ENCODE measurements at places on chromosomes 11 and 22.

- DNase-seq: no peak
Observed at GRCh38 chr11:12075822-12076821, 34.3 kb upstream of the MICAL2 start.

- DNase-seq: no peak
Observed at GRCh38 chr22:22995166-22995565, 75.2 kb upstream of the GNAZ start.

- DNase-seq: no peak
Observed at GRCh38 chr11:114452399-114452798, 13.1 kb downstream of the REXO2 start.

GRCh38 chr22:42473484-42474193, 41.4 kb upstream of the NFAM1 start:
- DNase-seq: peak; percentile 35

GRCh38 chr22:39362932-39363331, 13.1 kb downstream of the SYNGR1 start:
- no peak for DNase-seq

- no peak for DNase-seq
Observed at GRCh38 chr11:43561832-43562231, 118.7 kb upstream of the HSD17B12 start.

DNA sequence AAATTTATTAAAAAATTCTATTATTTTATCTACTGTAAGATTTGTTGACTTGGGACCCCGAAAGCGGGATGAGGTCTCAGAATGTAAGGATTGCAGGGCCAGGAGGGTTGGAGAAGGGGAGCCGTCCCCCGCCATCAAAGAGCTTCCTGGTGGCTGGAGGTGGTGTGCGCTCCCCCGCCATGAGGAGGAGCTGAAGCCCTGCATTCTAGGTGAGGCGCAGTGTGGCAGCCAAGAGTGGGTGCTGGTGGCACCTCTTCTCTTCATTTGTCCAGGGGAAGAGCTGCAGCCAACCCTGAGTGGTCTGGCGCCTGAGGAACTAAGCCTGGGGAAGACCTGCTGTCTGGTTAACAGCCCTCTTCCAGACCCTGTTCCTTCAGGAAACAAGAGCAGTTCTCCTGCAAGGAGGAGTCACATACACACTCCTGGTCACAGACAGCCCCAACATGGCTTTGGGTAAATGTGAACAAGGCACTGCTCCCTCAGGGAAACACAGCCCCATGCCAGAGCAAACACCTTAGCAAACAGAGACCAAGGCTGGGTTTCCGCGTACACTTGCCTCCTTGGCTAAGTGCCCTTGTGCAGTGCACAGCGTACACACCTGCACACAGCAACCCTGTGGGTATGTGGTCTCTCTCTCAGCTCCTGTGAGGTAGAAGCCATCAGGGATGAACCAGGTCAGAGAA, 17.3 kb downstream of the RTN4RL2 start:
- DNase-seq: no peak

GRCh38 chr11:5807580-5807979, 1.1 kb upstream of the OR52N2 start:
- no peak for DNase-seq

DNA sequence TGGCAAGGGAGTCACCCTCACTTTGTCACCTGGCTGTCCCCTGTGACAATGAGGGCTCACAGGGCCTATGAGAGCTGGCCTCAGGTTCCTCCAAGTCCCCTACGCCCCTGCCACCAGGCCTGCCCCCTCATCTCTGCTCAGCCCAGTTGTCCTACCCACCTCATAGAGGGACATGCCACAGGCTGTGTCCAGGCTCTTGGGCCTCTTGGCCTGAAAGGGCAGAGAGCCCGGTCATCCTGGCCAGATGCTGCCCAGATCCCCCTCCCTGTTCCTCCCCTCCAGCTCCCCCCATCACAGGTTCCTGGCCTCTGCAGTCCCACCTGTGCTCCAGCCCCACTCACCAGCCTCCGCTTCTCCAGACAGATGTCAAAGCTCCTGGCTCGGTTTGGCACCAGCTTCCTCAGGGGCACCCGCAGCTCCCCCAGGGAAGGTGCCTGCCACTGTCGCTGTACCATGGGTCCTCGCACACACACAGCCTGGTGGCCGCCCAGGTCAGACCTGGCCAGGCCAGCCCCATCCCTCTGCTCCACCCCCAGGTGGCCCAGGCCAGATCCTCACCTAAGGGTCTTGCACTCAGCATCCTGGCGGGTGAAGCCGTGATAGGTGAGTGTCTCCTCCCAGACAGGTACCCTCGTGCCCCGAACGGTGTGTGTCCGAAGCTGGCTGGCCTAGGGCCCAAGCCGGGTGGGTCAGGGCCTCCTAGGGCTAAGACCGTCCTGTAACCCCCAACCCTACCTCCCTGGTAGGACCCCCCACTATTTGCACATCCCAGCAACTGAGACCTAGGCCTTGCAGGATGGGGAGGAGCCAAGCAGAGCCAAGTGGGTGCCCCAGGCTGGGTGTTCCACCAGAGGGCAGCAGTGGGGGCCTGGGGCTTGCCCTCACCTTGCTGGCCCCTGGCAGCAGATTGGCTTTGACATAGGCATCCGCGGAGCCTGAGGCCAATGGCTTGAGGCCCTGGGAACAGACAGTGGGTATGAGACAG, 8.3 kb downstream of the NDUFV1 start:
- peak; percentile 26 for DNase-seq

DNA sequence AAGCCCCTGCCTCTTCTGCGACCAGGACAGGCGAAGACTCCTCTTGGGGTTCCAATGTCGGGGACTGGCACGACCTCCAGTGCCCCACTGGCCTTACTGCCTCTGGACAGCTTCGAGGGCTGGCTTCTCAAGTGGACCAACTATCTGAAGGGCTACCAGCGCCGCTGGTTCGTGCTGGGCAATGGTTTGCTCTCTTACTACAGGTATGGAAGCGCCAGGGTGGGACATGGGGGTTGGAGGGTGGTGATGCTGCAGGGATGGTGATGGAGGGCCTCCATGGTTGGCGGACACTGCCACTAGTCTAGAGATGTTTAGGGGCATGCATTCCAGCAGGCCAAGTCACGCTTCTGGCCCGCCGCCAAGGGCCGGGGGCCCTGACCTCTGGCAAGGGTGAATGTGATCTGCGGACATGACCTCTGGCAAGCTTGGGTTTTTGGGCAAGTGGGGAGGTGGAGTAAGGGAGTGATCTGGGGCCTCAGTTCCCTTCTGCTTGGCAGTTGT, 727 bp downstream of the OSBP2 start:
- no peak for DNase-seq

DNA sequence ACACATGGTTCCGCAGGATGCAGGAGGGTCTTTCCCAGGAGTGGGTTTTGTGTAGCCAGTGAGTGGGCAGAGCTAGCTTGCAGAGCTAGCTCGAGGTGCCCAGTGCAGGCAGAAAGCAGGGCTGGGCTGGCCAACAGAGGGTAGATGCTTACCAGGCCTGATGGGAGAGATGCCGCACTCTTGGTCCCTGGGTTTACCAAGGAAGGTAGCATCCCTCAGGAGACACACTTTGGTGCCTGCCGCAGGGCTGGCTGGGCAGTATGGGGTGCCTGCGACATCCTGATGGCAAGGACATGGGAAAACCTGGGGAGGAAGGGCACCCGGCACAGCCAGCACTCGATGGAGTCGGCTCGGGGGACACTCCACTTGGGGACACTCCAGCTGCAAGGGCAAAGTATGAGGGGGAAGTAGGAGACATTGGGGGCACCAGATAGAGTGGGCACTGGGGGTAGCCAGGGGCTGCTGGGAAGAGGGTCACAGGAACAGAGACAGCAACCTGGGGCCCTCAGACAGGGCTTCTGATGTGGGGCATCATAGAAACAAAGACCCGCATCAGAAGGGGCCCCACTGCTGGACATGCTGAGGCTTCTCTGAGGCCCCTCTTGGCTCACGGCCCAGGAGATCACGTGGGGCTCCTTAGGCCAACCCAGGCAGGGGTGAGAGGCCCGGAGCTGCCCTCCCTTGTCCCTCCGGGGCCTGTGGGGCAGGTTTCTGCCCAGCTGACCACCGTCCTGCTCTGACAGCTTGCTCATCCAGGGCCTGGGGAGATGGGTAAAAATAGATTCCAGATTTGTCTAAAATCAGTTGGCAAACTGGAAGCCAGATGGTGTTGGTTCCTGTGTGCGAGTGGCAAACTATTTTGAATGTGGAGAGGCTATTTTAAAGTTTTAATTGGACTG, 89.8 kb downstream of the MORC2 start:
- no peak for DNase-seq

DNA sequence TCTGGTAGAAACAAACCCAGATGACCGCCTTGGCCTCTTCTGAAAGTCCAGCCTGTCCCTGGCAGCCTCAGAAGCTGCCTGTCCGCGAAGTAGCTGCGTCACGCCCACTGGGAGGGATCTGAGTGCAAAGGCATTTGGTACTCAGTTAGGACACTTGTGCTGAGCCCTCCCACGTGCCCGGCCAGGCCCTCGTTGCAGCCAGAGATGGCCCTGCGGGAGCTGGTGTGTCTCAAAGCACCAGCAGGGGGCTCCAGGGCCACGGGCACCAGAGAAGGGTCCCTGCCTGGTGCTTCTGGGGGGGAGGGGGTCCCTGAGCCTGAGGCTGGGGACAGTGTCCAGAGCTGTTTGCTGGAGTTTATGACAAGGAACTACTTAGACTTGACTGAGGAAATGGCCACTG, 5.8 kb downstream of the SELENOO start:
- DNase-seq: no peak

GRCh38 chr22:26225207-26225606, 55.9 kb downstream of the SEZ6L start:
- DNase-seq: no peak

- DNase-seq: no peak
Observed at GRCh38 chr22:27358096-27358870, 443.3 kb downstream of the MN1 start.

DNA sequence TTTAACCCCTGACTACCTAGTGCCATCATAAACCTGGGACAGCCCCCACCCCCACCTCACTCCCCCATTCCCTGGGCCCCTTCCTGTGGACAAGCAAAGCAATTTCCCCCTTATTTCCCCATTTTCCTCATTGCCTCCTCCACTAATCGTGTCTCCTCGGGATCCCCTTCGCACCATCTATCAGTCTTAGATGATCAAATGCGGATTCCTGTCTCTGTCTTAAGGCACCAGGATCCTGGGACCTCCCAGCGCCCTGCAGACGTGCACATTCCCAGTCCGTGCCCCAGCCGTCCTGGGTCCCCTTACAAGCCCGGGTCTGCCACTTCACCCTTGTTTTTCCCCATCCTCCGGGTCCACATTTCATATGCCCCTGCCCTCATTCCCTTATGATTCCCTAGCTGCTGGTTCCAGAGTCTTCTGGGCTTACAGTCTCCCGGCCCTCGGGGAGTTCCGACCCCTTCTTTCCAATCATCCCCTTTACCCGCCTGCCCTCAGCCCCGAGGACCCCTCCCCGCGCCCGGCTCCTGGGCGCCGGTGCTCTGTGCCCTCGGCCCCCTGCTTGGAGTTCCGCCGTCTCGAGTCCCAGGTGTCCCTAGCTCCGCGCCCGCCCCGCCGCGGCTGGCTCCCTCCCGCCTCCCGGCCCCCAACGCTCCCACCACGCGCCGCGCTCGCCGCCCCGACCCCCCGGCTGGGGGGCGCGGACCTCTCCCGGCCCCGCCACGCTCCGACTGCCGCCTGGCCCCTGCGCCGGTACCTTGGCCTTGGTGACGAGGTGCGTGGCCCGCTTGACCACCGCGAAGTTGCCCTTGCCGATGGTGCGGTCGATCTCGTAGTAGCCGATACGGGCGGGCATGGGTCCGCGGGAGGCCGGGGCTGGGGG, 599 bp downstream of the SIK3 start:
- DNase-seq: no peak

GRCh38 chr22:33126881-33127280, 68.7 kb upstream of the SYN3 start:
- no peak for DNase-seq

GRCh38 chr22:37311761-37312312, 29.5 kb downstream of the CYTH4 start:
- DNase-seq: no peak

DNA sequence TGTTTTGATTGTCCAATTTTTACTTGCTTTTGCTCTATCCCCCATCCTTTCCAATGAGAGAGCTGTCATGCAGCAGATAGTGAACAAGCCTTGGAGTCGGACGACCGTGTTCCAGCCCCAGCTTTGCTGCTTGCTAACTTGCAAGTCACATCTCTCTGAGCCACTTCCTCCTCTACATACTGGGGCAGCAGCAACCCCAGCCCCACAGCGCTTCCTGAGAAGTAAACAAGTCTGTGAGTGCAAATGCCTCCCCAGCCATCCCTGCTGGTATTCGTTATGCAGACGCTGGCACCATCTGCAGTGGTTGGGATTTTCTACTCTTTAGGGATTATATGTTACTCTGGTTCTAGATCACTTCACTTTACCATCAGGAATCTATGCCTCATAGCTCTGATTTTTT, 35.0 kb downstream of the TPBGL start:
- DNase-seq: peak; percentile 90

GRCh38 chr22:24355574-24355973, 71.8 kb upstream of the ADORA2A start:
- DNase-seq: no peak

DNA sequence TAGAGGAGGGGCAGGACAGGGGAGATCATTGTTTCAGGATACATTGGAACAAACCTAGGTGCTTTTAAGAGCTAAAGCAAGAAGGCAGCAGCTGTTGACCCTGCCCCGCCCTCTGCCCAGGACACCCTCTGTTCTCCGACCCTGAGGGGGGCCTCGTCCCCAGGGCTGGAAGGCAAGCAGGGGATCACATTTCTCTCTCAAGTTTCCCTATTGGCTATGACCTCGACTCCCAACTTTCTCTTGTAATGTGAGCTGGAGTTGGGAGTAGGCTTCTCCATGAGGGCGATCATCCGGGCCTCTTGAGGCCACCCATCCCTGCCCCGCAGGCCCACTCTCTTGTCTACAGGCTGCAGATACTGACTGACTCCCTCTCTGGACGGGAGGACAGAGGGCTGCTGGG, 37.7 kb downstream of the DSCAML1 start:
- no peak for DNase-seq

- DNase-seq: no peak
Observed at GRCh38 chr11:60242740-60243239, at the start of gene MS4A4E. Gene MS4A4E (minus strand): TSS chr11:60243137. CDS start chr11:60230055, 13,082 bp downstream.

DNA sequence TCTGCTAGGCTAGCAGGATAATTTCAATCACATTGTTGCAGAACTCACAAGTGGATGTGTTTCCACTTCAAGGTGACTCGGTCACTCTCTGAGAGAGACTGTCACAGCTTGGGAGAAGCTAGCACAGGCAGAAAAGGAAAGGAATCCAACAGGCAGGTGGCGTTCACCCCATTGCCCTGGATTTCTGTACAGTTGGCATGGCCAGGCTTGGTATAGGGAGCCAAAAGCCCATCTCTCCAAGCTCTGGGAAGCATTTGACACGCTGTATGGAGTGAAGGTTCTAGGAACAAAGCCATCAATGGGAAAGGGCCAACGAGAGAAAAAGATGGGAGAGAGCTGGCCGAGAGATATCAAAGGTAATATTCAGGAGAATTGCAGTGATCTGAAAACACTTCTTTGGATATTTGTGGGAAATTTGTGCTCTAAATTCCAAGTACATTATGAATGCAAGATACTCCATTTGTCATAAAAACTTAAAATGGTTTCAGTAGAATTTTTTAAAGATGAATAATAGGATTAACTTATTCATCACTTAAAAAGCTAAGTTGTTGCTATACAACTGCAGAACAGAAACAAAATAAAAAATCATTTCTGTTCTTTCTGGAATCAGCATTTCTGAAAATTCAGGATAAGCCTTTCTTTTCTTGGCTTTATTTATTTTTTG, 223.5 kb upstream of the NTM start:
- DNase-seq: no peak

GRCh38 chr11:60194511-60194910, 11.6 kb upstream of the MS4A6A start:
- no peak for DNase-seq

GRCh38 chr11:72981080-72981479, 161.0 kb downstream of the FCHSD2 start:
- DNase-seq: no peak

GRCh38 chr11:64935359-64936081, at the start of gene GPHA2:
Gene GPHA2 (minus strand): TSS chr11:64935893. CDS start chr11:64935460, 433 bp downstream.
- DNase-seq: no peak
